Urothelium cell line (cell line): ENCODE measurements at places on chromosomes 12 and 14.

DNA sequence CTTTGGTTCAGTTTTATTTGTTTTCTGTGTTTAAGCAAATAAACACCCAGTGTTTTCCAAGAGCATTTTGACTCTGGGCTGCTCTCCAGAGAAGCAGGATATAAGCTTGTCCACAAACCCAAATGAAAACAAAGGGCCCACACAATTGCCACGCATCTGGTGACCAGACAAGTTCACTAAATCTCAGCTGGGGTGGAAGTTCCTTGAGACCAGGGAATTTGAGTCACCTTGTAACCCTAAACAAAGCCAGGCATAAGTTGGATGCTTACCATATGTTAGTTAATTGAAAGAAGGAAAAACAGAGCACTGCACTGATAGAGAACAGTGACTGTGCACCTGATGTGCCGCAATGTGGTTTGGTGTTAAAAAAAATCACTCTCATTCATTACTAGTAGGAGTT, 1.6 kb upstream of the TXNRD1 start:
- no peak for DNase-seq

DNA sequence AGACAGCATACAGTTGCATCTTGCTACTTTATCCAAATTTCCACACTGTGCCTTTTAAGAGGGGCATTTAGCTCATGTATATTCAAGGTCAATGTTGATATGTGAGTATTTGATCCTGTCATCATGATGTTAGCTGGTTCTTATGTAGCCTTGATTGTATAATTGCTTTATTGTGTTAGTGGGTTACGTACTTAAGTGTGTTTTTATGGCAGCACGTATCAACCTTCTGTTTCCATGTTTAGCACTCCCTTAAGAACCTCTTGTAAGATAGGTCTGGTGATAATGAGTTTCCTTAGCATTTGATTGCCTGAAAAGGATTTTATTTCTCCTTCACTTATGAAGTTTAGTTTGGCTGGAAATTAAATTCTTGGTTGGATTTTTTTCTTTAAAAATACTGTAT, 445.2 kb downstream of the NAV3 start:
- no peak for DNase-seq

- DNase-seq, result no peak
These were observed 6.7 kb downstream of the CNOT2 start for GRCh38 chr12:70249903-70250302.

- no peak for DNase-seq
These were observed 51.6 kb upstream of the CRY1 start for GRCh38 chr12:107144990-107145389.

- no peak for DNase-seq
These were observed 12.6 kb upstream of the CYP46A1 start for GRCh38 chr14:99671235-99672224.

DNA sequence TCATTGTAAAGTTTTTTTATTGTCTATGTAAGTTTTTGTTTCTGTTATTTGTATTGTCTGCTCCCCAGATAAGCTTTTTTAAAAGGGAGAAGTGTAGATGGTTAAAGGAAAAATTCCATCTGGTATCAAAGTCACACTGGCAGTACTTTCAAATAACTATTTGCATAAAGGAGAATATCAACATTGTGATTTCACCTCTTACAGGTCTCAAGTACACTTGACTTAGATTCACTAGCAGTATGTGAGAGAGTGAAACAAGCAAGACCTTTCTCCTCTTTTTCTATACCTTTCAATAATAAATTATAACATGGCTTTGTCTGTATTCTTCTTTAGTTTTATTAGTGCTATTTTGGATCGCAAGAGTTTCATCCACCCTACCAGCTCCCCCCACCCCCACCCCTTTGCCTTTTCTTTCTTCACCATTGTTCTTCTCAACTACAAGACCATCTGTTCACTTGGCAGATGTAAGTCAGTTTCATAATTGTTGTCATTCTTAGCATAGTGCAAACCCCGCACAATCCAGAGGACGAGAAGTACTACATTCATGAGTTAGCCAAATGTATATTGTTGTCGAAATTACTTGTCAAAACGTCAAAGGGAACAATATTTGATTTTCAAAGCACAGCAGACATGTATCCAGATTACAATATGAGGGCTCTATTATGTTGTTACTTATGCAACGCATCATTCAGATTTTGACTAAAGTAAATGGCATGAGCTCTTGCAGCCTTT, 602.7 kb upstream of the FLRT2 start:
- DNase-seq, result no peak

DNA sequence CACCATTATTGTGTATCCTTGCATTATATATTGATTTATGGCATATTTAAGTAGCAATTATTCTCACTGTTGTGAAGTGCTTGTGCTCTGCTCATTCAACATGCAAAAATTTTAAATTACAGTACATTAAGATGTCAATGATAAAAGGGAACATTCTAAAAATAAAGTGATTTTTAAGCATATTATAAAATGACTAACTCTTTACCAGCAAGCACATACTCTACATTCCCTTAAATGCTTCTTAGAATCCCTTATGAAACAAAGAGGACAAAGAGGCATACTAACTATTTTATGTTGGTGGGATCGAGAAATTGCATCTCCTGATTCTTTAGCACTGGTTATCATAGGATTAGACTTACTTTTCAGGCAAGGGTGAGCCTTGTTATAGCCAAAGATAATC, 46.6 kb upstream of the ZDHHC17 start:
- DNase-seq, result no peak

DNA sequence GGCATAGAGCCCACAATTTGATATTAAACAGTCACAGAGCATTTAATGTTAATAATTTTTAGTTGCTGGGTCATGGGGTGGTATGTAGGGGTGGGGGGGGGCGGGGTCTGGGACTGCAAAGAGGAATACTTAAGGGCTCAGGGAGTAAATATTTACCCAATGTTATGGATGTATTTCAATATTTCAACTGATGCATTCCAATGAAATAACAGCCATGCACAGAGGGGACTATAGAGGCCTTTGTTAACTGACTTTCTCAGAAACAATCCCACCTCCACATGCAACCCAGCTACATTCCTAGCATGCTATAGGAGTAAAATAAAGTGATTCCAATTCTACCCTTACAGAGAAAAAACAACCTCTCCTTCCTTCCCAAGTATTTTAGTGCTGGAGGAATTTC, 7.9 kb upstream of the BBS10 start:
- no peak for DNase-seq

GRCh38 chr12:105060715-105061378, 23.4 kb downstream of the ALDH1L2 start:
- DNase-seq, result peak; percentile 12

DNA sequence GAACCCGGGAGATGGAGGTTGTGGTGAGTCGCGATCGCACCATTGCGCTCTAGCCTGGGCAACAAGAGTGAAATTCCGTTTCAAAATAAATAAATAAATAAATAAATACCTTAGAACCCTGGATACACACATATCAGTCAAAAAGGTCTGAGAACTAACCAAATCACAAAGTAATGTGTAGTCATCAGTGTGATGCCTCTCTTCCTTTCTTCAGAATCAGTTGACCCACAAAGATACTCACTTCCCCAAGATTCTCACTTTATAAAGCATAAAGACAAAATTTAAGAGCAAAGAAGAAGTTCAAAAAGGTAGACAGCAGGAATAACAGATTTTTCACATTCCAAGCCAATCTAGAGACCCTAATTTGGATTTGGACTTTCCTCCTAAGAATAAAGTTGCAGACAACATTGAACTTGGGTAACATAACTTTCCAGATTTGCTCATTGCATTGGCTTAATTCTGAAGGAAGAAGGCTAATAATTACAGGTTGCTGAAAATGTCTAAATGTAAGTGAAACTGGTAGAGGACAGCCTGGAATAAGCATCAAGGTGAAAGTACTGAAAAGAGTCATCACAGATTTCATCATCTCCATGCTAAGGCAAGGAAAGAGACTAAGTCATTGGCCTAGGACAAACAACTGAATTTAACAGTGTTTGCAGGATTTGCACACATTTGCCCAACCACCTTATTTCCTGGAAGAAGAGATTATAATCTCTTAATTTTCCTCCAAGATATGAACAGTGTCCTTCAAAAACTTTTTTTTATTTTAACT, 17.4 kb downstream of the TMED10 start:
- no peak for DNase-seq

- no peak for DNase-seq
These were observed 55.8 kb downstream of the TNFAIP2 start for GRCh38 chr14:103179094-103179493.

GRCh38 chr12:12334367-12335040, 15.5 kb downstream of the MANSC1 start:
- peak; percentile 83 for DNase-seq

DNA sequence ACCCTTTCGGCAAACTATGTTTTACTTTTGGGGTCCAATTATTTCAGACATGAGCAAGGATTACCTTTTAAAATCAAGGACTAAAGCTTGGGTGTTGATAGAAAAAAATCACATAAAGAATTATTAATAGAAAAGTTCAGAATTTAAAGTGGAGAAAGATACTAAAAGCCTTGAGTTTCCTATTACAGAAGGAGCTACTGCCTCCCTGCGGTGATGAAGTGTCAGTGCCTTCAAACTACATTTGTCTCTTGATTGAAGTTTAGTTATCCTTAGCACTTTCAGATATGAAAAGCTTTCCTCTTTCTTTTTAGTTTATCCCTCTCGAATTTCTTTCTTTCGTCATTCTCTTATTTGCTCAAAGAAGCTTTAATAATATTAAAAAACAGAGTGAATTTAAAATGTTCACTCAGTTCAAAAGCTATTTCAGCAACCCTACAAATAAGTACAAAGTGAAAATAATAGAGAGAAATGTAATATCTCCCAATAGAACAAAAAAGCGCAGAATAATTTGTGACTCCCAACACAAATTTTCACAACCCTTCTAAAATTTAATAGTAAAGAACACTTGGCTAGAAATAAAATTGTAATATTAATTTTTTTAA, 87.6 kb downstream of the SEC23A start:
- peak; percentile 37 for DNase-seq

- DNase-seq, result no peak
These were observed 30.6 kb upstream of the GALNT9 start for GRCh38 chr12:132359971-132360370.

DNA sequence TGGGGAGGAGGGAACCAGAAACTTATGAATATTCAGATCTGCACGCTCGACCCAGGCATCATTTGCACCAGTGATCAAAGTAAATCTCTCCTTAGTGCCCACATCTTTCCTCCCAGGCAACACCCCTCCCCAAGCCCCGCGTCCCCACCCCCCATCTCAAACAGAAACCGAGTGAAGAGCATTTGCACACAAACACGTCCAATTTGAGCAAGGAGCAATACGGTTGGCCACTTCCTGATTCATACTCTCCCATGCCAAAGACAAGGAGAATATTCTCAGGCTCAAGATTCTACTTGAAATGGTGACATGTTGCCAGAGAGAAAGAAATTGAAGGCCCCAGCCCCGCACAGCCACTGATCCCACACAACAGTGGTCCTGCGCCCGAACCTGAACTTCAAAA, 7.1 kb downstream of the FOXN3 start:
- no peak for DNase-seq

- no peak for DNase-seq
These were observed 1.2 kb downstream of the TMEM120B start for GRCh38 chr12:121713793-121714192.

DNA sequence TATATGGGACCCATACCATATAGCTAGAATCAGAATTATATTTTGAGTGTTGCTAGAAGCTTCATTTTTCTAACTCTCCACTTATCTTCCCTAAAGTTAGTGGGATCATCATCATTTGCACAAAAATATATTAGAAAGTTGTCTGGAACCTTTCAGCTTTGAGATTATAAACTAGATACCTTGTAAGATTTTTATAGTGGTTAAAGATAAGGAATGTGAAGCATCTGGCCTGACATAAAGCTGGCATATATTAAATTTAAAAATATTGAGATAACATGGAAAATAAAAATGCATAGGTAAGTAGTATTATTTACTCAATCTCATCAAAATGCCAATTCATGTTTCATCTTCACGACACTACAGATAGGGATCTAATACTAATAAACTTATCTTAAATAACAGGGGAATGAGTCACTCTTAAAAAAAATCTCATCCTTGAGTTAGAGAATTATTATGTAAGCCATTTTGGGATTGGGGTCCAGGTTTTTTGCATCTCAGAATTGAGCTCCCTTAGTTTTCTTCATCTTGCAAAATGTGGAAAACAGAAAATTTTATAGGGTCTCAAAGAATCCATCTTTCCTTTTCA, 318.5 kb downstream of the KCNC2 start:
- DNase-seq, result no peak

DNA sequence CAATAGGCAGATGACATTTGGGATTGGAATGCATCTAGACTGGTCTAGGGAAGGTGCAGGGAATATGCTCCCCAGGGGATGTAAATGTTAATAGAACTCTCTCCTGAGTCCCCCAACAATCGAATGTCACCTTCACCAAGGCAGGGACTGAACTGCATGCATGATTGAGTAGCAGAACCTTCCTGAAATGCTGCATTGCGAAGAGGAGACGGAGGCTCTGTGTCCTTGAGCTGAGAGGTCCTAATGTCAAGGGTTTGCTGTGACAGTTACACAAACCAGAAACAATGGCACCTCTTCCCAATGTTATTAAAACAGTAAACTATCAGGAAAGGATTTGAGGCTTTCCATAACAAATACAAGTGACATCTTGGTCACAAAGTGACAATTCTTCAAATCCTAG, 117.5 kb upstream of the SFSWAP start:
- DNase-seq, result no peak

- no peak for DNase-seq
These were observed 53.0 kb downstream of the ETNK1 start for GRCh38 chr12:22677781-22678574.

- no peak for DNase-seq
These were observed 25.5 kb upstream of the KCNK10 start for GRCh38 chr14:88348546-88348945.

GRCh38 chr12:538731-539539, 79.2 kb downstream of the B4GALNT3 start:
- peak; percentile 83 for DNase-seq

- DNase-seq, result no peak
These were observed 30.1 kb upstream of the FRMD6 start for GRCh38 chr14:51621654-51622053.

DNA sequence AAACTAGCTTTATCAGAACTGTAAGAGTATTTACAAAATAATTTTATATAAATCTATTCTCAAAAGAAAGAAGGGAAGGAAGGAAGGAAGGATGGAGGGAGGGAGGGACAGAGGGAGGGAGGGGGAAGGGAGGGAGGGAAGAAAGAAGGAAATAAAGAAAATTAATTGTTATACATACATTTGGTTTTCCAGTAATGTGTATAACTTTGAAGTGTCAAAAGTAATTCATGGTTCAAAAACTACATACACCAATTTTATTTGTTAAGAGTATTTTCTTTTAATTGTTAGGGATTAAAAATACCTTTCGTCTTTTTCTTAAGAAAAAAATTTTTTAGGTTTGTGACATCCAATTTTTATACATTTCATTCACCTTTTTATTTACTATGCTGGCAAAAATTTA, 17.5 kb upstream of the KCNC2 start:
- DNase-seq, result no peak

GRCh38 chr12:20184514-20184913, 183.8 kb upstream of the PDE3A start:
- no peak for DNase-seq

DNA sequence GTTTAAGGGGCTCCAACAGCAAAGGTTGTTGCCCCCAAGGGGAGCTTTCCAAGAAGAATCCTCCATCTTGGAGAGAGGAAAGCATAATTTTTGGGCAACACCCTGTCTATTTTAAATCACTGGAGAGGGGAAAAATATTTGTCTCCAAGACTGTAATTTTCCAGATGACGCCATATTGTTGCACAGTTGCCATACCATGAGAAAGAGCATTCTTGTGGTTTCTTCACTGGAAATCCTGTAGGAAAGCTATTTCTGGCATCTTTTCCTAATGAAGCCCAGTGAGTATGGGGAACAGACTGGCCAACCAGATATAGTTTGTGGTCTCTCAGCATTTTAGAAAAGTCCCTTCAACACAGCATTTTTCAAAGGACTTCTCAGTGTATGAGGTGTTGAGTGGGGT, 88.1 kb upstream of the MANSC4 start:
- peak; percentile 33 for DNase-seq
